ENCODE measurements at places on chromosomes 11 and 22.

GRCh38 chr22:47929073-47929472, 1166.6 kb downstream of the TBC1D22A start:
- no peak for DNase-seq

- DNase-seq, result no peak
These were observed 94.0 kb downstream of the RCN1 start for GRCh38 chr11:32184723-32185376.

DNA sequence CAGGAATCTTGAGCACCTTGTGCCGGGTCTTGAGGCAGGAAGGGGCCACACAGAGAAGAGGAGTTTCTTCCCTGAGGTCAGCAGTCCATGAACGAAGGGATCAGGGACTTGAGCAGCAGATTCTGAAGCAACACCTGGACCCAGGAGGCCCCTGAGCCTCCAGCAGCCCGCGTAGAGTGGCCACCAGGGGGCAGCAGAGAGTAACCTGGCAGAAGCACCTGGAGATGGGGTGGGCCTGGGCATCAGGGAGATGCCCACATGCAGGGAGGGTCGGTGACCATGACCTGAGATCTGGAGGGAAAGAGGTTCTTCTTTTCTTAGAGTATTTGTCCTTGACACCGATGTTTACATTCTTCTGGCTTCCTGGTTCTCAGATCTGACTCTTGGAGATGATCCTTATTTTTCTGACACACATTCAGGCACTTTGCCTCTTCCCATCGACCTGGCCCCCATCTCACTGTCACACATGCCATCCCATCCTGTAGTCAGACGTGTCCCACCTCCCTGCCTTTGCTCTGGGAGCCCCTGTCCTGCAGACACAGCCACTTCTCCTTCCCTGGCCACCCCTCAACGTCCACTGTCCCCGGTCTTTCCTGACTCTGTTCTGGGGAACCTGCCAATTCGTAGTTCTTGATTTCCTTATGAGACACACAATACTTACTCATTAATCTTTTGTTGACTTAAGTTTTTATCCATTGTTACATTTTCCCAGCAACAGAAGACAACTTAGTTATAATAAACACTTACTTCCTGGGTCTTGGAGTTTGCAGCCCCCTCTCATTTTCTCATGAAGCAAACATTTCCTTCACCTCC, 66.5 kb downstream of the GGTLC2 start:
- no peak for DNase-seq

- DNase-seq, result no peak
These were observed 13.7 kb downstream of the CYP2D6 start for GRCh38 chr22:42116848-42117424.

DNA sequence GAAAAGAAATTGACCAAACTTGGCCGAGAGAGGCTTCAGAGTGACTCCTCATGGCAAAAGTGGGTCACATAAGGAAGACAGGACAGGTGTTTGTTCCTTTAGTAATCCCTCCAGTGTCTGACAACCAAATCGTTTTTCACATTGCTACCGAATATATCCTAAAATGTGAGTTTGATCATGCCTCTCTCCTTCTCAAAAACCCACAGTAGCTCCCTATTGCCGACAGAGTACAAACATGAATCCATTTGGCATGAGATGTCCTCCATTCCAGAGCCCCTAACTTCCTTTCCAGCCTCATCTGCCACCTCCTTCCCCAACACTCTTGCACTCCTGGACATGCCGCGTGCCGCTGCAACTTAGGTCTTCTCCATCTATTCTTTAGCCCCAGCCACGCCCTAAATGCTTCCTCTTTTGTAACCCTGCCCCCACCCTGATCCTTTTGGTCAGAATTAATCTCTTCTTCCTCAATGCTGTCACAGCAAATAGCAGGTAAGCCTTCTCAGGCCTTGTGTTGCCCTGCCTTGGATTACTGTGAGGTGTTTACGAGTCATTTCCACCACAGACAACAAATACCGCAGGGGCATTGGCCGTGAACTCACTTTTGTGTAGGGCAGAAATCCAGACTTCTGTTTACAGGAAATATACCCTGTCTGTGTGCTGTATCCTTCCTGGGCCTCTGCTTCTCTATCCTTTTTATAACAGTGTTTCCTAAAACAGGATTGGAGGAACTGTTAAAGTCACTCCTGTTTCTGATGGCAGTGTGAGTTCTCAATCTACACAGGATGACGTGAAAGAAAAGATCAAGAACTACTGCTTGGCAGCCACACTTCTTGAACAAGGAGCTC, 66.0 kb upstream of the FTH1 start:
- no peak for DNase-seq
